ENCODE measurements at places on chromosomes 11 and 22.

DNA sequence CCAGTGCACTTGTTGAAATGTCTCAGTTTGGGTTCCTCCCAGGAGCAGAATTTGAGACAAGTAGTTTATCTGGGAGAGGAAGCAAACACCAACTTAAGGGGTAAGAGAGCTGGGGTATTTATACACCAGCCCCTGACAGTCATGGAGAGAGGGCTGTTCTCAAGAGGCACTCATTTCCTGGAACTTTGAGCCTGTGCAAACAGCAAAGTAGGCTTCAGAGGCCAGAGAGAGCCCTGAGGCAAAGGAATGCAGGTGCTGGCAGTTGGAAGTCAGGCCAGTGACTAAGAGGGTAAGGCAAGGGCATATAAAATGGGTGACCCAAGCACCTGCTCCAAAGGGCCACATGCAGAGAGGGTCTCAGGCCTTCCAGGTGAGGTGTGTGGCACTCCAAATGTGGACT, 16.1 kb downstream of the MS4A18 start:
- DNase-seq: no peak

GRCh38 chr22:34390400-34390799, 470.1 kb upstream of the LARGE1 start:
- DNase-seq: no peak

DNA sequence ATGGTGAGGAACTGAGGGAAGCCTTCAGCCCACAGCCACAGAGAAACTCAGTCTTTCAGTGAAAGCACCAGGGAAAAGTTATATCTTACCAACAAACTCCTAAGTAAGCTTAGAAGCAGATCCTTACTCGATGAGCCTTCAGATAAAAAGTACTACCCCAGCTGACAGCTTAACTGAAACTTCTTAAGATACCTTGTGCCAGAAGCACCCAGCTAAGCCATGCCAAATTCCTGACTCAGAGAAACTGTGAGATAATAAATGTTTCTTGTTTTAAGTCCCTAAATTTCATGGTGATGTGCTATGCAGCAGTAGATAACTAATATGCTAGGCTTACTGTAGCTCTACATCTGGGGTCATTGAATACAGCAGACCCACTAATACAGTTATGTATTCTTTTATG, 2025.0 kb downstream of the LRRC4C start:
- DNase-seq: no peak

- DNase-seq: no peak
These were observed 682 bp downstream of the LARGE1 start for GRCh38 chr22:33919391-33920196.

DNA sequence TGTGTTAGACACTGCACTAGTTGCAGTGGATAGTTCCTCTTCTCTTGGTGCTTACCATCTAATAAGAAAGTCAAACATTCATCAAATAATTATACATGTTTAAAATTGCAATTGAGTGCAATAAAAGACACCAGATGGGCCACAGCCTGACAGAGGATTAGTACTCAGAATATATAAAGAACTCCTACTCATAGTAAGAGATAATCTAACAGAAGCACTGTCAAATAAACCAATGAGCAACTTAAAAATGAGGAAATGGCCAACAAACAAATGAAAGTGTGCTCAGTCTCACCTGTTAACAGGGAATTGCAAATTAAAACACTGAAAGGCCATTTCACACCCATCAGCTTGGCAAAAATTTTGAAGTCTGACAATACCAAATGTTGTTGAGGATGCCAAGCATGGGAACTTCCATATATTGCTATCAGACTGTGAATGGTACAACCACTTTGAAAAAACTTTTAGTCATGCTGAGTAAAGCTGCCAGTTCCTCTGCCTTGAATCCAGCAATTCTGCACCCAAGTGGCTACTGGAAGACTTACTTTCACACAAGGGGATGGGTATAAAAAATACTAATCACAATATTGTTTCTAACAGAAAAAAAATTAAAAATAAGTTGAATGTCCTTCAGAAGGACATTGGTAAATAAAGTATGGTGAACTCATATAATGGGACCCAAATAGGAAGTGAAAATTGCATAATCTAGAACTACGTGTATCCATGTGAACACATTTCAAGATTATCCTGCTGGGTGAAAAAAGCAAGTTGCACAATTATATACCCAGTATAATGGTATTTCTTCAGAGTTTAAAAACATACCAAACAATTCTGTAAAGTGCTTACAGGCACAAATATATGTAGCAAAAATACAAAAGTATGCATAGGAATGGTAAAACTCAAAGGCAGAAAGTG, 41.4 kb upstream of the CREB3L1 start:
- no peak for DNase-seq

DNA sequence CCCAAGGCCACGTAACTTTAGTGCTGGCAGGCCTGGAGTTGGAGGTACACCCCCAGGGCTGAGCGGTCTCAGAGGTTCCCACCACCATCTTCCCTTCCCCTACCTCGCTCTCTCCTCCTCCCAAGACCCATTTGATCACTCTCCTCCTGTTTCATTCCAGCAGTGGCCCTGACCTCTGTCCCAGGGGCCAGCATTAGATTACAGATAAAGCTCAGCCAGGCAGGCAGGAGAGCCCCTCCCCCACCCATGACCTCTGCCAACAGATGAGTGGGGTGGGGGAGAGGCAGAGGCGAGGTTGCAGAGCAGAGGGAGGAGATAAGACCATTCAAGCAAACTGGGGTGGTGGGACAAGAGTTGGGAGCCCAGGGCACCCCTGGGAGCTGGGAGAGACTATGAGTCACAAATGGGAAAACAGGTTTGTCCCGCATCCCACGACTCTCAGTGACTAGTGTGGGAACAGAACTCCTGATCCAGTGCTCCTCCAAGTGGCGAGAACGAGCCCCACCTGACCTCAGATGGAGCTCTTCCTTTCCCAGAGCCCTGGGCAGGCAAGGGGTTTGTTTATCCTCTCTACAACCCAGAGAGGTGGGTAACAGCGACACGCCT, 367.9 kb downstream of the MN1 start:
- DNase-seq: no peak

DNA sequence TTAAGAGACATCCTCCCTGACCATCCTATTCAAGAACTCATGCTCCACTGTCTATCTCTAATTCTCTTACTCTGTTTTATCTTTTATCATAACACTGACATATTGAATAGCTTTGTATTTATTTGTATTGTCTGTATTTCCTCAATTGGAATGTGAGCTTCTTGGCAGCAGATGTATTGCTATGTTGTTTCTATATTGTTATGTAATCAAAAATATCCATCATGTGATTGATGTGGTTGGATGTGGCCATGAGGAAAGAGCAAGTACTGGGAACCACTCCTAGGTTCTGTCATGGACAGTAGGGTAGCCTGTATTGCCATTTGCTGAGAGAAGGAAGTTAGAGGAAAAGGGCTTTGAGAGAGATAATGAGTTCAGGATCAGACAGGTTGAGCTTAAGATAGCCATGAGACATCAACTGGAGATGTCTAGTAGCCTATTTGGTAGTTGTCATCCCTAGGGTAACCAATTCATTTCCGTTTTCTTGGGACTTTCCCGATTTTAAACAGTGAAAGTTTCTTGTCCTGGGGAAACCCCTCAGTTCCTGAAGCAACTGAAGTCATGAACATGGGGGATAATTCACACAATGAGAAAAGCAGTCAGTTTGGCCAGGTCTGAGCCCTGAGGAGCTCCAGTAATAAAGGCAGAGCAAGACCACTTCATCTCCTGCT, 404.5 kb downstream of the INSC start:
- no peak for DNase-seq

DNA sequence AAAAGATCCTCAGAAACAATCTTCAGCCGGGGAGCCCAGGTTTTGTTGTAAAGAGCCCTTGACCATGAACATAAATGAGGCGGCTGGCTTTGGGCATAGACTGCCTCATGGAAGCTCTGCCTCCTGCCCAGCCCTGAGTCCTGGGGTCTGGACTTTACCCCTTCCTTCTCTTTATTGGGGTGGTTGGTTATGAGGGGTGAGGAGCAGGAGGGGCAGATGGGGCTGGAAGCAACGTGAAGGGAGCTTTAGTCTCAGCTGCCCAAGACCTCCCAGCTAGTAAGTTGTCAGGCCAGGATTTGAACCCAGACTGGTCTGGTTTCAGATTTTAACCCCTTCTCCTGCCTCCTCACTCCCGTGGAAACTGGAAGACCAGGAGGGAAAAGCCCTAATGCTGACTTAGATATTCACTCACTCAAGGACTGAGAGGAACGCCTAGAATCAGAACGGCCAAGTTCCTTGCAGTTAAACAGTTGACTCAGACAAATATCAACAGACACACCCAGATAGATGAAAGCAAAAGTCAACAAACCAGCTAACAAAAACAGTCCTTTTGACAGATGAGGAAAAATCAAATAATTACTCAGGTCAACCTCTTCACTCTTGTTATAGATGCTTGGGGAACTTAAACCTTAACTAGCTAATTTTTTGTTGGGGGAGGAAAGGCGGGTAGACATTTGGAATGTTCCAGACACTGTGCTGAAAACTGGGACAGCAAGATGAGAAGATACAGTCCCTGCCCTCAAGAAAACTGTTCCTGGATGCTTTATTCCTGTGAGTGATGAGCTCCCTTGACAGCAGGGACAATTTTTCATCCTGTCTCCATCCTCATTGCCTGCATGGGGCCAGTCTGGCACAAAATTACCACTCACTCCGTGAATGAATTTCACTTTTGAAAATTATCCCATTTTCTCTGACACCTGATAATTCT, 20.8 kb upstream of the ARRB1 start:
- DNase-seq: no peak

DNA sequence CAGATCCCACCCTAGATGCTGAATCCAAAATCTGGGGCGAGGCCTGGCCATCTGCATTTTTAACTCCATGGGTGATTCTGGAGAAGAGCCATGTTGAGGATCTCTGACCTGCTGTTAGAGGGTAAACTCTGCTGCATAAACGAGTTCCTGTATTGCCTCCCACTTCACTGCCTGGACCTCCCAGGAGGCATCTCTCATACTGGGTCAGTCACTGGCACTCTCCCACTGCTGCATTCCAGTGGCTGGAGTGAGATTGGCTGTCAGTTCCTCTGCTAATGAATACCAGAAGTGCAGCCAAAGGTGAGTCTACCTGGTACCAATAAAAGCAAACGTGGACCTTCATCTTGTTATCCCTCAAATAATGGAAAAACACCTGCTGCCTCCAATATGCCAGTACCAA, 10.3 kb downstream of the POLDIP3 start:
- no peak for DNase-seq

DNA sequence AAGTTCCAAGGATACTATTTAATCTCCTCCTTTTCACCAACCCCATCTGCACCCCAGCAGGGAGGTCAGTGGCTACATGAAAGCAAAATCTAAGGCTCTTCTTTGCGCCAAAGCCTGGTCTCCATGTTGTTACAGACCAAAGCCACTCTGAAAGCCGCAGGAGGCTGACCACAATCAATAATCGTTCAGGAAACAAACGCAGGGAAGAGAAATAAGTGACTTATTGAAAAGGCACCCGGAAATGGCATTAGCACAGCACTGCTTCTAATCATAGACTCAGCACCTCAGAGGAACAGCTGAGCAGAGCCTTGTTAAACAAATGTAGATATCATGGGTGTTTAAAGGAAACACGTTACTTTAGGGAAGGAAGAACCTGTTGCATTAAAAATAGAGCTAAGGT, 183.9 kb downstream of the KIRREL3 start:
- no peak for DNase-seq

DNA sequence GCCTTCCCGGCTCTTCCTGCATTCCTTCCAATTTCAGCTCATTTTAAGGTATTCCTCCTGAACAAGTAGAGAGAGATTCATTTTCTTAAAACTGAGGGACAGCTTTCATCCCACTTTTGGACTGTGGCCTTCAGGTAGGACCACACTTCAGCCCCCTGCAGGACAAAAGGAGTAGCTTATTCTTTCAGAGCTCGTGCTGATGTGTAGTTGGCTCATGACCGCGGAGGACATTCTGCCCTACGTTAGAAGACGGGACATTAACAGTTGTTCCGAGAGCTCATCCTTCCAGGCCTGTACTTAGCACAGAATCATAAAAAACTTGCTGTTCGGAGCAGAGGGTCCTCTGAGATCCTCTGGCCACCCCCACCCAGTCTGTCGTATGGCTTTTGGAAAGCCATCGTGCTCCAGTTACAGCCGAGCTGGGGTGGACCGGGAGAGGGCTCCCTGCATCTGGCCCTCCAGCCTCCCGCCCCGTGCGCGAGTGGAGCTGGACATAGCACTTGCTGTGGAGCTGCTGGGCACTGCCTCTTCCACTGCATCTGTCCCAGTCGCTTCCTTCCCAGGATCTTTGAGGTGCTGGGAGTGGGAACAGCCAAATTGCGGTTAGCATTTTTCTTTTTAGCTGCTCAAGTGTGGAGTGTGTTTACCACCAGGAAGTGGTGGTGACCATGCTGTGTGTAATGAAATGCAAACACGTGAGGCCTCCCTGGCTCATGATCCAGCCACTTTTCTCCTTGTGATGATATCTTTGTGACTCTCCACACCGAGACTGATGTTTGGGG, 250.3 kb downstream of the TBC1D22A start:
- no peak for DNase-seq

GRCh38 chr22:19717691-19718455, 3.6 kb downstream of the SEPTIN5 start:
- DNase-seq: peak; percentile 60

GRCh38 chr11:118634431-118635236, 27.2 kb downstream of the PHLDB1 start:
- no peak for DNase-seq

DNA sequence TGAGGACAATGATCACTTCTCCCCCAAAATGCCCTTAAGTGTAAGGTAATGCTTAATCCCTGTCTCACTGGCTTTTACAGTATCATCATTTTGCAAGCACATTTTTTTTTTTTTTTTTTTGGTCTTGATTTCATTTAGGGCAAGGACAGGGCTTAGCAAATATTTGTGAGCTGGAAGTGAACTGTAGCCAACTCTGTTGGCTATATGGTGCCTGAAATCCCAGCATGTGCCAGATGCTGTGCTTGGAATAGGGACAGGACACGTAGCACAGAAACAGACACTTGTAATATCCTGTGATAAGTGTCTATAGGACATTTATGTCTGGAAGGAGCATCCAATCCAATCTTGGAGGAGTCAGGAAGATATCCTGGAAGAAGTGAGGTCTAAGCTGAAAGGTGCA, 198.3 kb downstream of the NAV2 start:
- DNase-seq: no peak

DNA sequence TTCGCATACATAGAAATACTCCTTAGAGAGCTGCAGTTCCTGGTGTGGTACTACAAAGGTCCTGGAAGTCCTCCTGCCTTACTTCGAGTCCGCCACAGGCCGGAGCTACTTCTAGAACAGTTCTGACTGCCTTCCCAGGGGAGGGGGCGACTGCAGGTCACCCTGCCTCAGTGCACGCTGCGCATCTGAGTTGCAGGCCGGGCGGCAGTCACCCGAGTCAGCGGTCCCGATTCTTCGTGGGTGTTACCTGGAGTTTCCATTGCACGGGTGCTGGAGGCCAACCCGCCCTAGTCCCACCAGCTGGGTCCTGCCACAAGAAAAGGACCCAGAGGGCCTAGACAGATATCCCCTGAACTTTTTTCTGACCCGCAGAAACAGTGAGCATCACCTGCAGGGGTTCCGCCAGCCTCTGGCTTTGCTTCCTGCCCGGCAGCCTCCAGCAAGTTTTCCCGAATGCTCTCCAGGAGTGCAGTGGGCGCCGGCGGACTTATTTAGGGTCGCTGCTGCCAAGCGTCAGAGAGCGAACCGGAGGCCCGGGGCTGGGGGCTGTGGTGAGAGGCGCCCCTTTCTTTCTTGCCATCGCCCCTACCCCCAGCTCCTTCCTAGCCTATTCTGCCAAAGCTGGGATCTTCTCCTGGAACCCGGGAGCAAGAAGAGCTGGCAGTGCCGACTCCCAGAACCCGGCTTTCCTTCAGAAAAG, 1.7 kb upstream of the CALCB start:
- DNase-seq: no peak

- no peak for DNase-seq
These were observed 379.1 kb downstream of the MN1 start for GRCh38 chr22:27422442-27422841.

- no peak for DNase-seq
These were observed 106.4 kb upstream of the FGF3 start for GRCh38 chr11:69925366-69926196.

Data from stimulated activated CD8-positive, alpha-beta memory T cell treated with anti-CD3 and anti-CD28 coated beads, Interleukin-4, amount 100 ng/mL, for 4 hours (primary cell).